ENCODE measurements at places on chromosomes 16 and 17.

- no peak for DNase-seq
Observed at GRCh38 chr16:84229471-84229870, 10.3 kb downstream of the KCNG4 start.

DNA sequence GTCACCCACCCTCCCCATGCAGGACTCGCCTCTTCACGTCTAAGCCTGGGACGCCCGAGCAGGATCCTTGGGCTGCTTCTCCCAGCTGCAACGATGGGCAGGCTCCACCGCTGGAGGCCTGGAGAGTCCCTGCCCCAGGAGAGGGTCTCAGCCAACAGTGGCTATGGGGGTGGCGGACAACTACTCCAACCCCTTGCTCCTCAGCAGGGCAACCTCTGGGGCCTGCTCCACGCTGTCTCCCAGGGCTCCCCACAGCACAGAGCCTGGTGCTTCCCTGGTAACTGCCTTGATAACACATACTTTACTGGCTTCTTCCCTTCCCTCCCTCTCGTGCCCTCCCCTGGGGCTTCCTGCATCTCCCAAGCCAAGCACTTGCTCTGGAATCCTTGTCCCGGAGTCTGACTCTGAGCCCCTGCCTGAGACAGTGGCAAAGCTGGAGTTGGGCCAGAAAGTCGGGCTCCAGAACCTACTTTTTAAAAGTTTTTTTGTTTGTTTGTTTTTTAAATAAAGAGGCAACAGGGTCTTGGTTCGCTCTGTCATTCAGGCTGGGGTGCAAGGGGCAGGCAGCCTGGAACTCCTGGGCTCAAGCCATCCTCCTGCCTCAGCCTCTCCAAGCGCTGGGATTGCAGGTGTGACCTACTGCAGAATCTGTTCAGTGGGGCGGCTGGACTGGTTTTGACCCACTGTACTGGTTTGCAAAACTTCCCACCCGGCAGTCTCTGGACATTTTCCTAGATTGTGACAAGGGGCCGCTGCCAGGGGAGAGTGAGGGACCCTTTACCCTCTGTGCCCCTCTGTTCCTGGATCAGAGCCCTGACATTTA, 99.4 kb downstream of the TNFRSF13B start:
- no peak for DNase-seq

DNA sequence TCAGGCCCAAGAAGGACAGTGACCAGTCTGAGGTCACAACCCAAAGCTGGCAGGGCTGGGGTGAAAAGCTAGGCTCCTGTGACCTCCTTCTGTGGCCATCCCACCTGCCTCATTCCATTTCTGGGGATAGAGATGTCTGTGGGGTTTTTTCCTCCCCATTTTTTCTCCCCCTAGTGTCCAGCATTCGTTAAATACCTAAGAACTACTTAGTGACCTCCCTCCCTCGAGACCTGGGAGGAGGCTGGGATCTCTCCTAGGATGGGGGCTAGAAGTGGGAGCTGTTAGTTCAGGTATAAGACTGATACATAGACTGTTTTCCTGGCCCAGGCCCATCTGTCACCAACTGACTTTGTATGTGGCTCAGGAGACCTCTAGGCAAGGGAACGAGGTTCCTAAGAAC, 20.5 kb upstream of the STAC2 start:
- DNase-seq, result no peak

GRCh38 chr16:71628810-71629209, 2.8 kb downstream of the MARVELD3 start:
- DNase-seq, result no peak

DNA sequence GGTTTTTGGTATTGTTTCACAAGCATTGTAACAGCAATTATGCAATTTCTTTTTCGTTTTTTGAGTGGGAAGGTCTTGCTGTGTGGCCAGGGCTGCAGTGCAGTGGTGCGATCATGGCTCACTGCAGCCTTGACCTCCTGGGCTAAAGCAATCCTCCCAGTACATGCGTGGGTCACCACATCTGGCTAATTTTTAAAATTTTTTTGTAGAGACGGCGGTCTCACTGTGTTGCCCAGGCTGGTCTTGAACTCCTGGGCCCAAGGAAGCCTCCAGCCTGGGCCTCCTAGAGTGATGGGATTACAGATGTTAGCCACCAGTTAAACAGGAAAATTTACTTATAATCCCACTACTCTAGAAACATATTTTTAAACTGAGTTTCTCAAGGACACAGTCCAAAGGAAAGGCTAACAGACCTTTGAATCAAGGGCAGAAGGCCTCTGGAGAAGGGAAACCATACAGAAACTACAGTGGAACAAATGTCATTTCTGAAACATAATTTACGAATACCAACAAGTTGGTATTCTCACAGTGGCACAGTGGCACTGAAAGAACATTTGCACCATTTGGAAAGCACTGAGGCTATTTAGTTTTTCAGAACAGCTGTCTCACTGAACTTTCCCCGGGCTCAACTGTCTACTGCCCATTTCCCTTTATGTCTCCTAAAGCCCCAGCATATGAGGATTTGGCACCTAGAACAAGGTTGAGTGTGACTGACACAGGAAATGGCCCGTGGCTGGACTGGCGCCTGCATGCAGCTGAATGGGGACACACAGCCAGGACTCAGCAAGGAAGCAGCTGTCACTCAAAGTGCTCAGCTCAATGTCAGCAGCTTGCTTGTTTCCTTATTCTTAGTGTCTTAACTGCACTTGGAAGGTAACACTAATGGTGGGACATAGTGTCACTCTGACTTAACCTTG, 2.8 kb upstream of the PRKAR1A start:
- no peak for DNase-seq

DNA sequence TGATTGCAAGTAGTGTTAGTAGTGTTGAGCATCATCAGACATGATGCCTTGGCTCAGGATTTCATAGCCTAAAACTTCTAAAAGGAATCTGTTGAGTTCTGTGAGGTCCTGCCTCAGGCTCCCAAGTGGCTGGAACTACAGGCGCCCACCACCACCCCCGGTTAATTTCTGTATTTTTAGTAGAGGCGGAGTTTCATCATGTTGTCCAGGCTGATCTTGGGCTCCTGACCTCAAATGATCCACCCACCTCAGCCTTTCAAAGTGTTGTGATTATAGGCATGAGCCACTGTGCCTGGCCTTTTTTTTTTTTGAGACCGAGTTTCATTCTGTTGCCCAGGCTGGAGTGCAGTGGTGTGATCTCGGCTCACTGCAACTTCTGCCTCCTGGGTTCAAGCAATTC, 5.7 kb downstream of the PSMD11 start:
- DNase-seq, result no peak

DNA sequence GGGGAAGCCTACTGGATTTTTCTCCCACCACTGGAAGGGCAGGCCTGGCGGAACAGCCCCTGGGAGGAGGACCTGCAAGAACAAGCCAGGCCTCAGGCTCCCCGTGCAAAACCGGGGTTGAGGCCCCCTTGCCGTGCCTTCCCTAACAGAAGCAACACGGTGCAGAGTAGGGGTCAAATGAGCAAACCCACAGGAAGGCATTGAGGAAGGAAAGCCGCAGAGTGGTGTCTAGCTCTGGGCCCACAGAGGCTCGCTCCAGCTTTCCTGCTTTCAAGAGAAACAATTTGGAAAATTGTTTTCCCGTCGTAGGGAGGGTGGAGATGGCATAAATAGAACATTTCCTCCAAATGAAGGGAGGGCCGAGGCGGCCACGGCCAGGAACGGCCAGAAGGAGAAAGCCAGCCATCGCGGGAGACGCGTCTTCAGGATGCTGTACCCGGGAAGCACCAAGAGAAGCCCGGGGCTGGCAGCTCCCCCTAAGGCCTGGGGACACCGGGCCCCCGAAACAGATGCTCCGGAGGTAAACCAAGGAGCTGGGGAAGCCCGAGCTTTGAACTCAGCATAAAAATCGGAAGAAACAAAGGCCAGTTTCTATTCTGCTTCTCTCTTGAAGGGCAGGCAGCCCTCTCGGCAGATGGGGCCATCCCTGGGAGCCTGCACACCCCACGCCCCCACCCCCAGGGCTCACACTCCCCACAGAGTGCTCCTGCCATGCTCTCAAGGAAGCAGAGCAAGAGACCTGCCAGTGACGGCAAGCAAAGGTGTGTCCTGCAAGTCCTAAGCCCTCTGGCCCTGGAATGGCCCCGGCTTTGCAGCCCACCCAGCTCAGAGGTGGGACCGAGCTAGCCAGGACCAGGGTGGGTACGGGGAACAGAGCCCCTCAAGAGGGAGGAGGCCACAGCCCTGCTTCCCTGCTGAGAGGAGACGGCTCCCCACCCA, 92.0 kb downstream of the RBFOX3 start:
- no peak for DNase-seq

DNA sequence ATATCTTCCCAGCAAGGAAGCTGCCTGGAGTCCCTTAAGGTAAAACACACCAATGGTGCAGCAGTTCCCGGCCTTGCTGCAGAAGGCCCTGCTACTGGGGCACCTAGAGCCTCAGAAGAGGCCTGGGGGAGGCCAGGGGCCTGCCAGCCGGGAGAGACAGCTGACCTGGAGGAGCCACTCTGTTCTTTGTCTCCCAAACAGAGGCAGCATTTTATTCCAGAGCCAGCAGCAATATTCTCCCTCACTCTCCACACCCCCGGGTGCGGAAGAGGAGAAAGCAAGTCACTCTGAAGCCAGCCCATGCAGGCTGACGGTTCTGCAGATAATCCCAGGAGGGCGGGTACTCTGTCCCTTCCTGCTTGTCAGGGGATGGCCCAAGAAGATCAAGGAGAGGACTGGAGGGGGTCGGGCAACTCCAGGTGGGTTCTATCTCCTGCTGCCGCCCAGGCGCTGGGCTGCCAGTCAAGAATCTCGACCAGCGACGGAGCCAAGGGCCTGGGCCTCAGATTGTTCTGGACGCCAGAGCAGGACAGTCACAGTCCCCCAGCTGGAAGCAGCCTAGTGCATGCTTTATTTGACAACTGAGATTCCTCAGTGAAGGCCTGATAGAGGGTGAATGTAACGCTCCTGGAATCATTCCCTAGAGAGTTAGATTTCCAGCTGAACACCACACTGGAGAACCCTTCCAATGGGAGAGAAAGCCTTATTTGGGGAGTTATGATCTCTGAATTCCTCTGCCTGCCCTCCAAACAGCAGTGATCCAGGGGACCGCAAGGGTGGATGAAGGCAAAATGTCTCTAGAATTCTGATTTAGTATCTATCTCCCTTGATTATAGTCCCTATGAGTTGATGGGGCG, 1.1 kb upstream of the KIFC3 start:
- no peak for DNase-seq

DNA sequence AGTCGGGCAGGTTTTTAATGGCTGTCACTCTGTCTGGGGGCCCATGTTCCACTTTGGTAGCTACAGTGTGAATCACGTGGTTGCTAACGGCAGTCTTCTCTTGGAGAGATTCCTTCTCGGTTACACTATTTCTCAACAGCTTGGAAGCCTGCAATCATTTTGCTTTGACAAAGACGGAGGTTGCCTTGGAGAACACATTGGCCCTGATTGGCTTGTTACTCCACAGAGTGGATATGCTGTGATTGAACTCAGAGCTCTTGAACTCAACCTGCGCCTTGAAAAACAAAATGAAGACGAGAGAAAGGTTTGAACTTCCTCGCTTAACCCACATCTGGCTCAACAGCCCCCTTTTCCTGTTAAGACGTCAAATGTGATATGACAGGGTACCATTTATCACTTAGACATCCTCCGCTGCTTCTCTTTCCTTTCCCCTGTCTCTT, 218.9 kb downstream of the MAF start:
- DNase-seq, result no peak

DNA sequence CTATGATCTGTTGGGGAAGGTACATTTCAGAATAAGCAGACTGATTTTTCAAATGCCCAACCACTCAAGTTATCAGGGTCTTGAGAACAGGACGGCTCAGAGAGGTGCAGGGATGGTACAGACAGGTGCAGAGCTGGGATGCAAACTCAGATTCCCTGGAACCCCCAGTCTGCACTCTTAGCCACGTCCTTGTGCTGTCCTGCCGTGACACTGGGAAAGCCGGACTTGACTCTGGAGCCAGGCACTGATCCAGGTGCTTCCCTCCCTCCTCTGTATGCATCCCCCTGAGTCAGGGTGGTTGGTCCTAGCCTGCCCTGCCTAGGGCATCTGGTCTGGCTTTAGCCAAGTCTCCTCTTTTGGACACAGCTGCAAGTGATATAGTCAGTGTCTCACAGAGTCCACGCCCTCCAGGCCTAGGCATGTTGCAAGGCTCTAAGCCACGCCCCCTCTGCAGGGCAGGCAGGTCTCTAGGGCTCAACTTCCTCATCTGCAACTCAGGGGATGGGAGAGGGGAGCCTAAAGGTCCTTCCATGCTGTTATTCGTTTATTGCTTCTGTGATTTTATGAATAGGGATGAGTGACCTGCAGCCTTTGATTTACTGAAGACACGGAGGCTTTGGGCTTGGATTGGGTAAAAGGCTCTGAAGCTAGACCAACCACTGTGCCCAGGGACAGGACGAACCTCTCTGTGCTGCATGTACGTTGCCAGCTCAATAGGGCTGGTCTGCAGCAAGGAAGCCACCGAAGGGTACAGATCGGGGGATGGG, 97.3 kb downstream of the SDK2 start:
- DNase-seq, result no peak
